ENCODE measurements at places on chromosomes 3 and 15.

DNA sequence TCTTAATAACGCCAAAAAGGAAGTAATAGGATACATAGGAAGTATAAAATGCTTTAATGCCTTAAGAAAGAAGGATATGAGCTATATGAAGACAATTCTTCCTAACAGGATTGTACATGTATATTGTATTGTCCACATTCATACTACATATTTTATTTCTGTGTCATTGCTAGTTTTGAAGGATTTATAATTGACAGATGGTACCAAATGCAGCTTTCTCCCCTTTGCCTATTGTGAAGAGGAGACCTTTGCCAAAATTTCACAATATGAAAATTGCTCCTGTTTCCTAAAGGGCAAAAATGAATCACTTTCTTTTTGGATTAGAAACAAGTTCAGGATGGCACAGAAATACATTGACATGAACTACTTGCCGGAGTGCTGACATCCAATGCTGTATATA is 34.8 kb upstream of the EOMES start:
- DNase-seq: no peak

GRCh38 chr3:17258823-17259436 is 374.2 kb downstream of the PLCL2 start:
- DNase-seq: no peak

DNA sequence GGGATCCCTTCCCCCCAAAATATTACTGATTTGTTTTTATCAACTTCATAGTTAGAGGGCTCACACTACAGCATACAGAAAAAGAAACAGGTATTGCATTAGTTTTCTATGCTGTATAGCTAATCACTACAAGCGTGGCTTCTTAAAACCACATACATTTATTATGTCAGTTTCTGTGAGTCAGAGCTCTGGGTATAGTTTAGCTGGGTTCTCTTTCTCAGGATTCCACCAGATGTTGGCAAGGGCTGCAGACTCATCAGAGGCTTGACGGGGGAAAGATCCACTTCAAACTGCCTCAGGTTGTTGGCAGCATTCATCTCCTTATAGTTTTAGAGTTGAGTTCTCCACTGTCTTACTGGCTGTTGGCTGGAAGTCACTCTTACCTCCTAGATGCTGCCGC is 328.0 kb downstream of the NLGN1 start:
- DNase-seq: no peak

GRCh38 chr3:27147215-27147614 is 222.0 kb downstream of the NEK10 start:
- no peak for DNase-seq

DNA sequence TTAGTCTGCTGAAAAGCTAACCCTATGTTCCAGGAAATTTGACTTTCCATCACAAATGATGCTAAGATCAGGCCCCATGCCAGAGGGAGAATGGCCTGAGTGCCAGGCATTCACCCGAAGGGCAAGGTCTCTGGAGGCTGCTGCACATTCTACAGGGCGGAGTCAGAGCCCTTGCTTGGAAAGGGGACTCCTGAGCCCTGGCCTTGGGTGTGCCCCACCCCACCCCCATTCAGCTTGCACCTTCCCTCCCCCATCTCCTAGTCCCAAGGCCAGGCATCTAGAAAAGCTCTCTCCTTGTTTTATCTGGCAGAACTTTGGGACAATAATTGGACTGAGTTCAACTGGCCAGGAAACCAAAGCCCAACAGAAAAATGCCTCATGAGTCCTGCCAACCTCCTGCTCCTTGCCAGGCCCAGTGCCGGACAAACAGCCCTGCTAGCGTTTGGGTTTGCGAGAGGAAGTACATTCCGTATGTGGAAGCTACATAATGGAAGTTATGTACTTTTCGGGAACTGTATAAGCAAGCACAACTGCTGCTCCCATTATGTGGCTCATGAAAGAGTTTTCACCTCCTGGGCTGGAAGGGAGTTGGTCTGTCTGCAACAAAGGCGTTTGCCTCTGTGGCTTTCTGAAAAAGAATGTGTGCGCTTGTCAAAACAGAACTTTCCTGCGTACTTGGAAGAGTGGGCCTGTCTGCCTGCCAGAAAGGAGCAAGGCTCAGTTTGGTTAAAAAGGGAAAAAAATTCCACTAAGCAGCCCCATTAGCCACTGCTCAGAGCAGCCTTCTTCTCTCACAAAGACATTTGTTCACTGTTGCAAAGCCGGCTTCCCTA is 321.5 kb upstream of the CTNNB1 start:
- DNase-seq: no peak

DNA sequence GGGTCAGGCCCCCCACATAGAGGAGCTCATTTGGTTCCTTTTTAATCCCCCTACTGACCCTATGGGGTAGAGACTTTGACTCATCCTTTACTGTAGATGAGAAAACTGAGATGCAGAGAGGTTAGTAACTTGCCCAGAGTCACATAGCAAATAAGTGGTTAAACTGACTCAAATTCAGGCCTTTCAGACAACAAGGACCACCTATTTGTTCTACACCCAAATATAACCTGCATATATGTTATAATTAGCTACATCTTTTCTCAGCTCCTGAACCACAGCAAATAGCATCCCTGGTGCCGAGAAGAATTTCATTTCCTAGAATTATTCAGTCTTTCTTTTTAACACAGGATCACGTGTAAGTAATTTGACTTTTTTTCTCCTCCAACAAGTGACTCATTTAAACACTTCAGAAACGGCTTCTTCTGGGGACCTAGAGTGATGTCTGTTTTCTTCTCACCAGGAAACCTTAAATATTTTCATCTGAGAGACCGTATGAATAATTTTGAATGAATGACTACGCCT is 57.4 kb downstream of the MGLL start:
- no peak for DNase-seq

DNA sequence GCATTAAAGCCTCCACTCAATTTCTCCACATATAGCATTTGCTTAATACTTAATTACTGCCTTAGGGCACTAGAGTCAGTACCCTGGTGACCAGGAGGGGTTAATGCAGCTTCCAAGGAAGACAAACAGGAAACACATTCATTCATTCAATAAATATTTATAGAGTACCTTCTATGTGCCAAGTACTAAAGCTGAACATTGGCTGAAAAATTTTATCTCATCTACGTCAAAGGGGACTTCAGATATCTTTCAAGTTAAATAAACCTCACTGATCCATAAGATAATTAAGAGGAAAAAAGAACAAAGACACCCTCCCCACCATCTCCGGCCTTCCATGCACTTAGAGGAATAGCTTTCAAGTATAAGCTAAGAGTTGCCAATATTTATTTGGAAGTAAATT is 156.9 kb upstream of the PRICKLE2 start:
- no peak for DNase-seq

DNA sequence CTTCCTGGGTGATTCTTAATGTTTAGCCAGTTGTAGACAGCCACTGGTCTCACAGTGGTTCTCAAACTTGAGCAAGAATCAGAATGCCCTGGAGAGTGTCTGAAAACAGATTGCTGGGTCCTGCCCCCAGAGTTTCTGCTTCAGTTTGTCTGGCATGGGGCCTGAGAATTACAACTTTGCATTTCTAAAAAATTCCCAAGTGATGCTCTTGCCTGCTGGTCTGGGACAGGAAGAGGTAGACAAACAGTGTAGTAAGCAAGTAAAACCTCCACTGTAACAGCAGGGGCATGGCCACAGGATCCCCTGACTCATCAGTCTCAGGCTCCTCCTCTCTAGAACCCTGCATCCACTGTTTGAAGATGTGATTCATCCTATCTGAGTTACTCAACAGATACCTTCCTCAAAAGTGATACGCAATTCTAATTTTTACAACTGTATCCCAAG is 36.5 kb downstream of the DZIP1L start:
- no peak for DNase-seq

GRCh38 chr3:162007722-162008121 is 511.1 kb downstream of the OTOL1 start:
- DNase-seq: no peak

- no peak for DNase-seq
Observed at GRCh38 chr3:51887620-51888019, 12.2 kb upstream of the IQCF5 start.

DNA sequence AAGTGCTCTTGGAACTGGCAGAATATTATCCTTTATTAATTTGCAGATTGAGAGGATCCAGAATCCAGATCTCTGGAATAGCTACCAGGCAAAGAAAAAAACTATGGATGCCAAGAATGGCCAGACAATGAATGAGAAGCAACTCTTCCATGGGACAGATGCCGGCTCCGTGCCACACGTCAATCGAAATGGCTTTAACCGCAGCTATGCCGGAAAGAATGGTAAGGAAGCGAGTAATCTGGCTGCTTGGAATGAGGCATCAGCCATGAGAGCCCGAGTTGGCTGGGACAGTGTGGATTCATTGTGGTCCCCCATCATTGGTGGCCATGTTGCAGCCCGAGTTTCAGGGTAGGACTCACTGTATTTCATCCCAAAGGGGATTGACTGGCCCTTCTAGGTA is 47.1 kb downstream of the PARP14 start:
- no peak for DNase-seq

GRCh38 chr3:186964616-186965015 is 34.3 kb downstream of the ST6GAL1 start:
- no peak for DNase-seq

GRCh38 chr15:92322566-92323355 is 70.9 kb upstream of the ST8SIA2 start:
- no peak for DNase-seq

DNA sequence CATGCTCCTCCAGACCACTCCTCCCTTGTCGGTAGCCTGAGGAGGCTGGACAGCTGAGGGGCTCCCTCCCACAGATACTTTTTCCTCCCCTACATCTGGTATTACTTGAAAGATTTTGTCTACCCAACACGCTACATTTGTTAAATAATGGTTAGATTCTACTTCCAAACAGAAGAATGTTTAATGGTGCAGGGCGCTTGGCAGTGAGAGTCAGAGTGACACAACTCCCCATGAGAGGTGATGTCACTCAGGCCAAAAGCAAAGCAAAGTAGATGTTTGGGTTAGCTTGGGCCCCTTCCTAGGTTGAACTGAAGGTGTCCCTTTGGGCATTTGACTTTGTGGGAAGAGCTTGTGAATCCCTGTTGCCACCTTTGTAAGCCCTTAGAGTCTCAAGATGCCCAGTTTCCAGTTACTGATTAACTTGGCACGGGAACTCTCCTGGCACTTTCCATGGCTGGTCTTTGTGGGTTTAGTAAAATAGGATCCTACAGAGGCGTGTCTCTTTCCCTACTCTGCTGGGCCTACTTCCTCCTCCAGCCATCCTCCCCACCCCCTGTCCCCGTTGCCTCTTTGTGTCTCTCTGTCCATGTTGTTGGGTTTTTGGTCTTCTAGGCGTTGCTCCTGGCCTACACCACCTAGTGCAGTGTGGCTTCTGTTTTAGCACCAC is 5.6 kb downstream of the LIMD1 start:
- DNase-seq: no peak

DNA sequence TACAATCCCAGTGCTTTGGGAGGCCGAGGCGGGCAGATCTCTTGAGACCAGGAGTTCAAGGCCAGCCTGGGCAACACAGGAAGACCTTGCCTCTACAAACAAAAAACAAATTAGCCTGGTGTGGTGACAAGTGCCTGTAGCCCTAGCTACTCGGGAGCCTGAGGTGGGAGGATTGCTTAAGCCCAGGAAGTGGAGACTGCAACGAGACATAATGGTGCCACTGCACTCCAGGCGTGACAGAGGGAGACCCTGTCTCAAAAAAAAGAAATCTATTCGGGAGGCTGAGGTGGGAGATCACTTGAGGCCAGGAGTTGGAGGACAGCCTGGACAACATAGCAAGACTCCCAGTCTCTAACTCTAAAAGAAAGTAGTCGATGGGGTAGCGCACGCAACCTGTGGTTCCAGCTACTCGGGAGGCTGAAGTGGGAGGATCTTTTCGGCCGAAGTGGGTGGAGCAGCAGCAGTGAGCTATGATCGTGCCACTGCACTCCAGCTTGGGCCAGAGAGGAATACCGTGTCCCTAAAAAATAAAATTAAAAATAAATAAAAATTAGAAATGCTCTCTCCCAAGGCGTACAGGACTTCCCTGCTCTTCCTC is 775 bp downstream of the C3orf33 start:
- DNase-seq: no peak

- DNase-seq: no peak
Observed at GRCh38 chr15:60982249-60982910, 246.7 kb downstream of the RORA start.

DNA sequence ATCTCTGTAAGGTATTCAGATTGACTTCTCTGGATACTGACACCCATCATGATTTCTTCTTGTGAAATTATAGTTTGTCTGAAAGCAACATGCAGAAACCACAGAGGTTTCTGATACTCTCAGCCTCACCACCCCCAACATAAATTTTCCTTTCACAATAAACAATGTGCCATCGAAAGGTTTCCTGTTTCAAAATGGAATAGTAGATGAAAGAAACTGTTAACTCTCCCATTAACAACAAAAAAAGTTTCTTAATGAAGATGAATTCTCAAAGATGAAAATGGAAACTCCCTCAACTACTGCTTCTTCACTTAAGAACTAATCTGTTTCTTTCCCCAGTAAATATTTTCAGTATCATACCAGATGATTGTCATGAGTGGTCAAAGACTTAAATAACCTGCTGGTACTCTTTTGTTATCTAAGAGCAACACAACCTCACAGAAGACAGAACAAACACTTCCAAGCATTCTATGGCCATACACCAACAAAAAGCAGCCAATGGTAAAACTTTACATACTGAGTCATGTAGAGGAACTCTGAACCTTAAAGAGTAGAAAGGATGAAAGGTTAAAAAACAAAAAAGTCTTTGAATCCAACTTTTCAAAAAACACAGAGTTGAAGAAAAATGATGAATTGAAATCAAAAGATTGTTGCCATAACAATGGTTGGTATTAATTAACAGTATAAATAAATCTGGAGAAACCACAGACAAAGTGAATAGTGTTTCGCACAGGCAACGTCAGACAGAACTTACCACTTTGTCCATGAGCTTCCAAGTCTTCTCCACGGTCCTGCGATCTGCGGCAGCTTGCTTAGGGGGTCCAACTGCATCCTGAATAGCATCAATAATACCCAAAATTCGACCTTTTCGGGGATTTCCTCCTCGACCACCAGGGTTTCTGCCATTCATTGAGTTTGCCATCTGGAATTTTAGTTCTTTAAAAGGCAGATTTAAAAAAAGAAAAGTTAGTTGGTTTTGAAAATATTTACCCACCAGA is 1.9 kb downstream of the CBLB start:
- no peak for DNase-seq

- DNase-seq: no peak
Observed at GRCh38 chr3:178718995-178719635, 182.9 kb downstream of the KCNMB2 start.
